ENCODE measurements at places on chromosomes 3 and 15. TPM values are rescaled to one million over a fixed set of nuclear protein-coding genes. Genes with fewer than 3 reads are reported as not detected.

The PAQR9 gene
- total RNA-seq: not detected

- H3K4me1 ChIP-seq: no peaks in the 10 kb centered on the region
- no peaks in the 10 kb centered on the region for H3K27me3 ChIP-seq
- no peaks in the 10 kb centered on the region for H3K36me3 ChIP-seq
- H3K27ac ChIP-seq: no peak overlapping the region
These were observed 684.0 kb downstream of the ZBBX start for GRCh38 chr3:166696103-166696502.

The CYP19A1 gene
- total RNA-seq: 1.2 TPM

The TM4SF1 gene
- total RNA-seq: 116 TPM

DNA sequence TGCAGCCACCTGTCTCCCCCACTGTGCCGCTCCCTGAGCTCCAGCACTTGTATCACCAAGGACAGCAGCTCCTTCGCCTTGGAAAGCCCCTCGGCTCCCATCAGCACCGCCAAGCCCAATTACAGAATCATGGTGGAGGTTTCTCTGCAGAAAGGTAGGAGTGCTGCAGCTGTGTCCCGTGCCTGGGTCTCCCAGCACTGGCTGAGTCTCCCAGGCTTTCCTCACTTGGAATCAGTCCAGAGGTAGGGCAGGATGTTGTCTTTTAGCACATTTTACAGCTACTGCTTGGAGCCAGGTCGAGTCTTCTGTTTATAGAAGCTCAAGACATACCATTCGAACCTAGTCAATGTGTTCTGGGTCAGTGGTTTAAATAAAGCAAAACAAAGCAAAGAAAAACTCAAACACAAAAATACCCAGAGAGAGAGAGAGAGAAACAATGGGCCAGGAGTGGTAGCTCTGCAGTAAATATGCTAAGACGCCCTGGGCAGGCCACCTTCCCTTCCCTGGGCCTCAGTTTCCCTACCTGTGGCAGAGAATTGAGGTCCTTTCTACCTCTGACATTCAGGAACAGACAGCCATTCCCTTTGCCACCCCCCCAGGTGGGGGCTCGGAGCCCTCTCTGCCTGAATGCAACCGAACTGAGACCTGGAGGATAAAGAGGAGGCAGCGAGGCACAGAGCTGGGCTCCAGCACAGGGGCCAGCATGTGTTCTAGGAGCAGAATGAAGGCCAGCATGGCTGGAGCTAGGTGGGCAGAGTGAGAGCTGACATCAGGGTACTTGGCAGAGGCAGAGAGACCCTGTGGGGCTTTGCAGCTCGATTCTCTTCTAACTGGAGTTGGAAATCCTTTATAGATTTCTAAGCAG lies 44.1 kb downstream of the STARD5 start:
- no peaks in the 10 kb centered on the region for H3K27me3 ChIP-seq
- no peaks in the 10 kb centered on the region for H3K36me3 ChIP-seq
- no peak overlapping the region for H3K4me3 ChIP-seq

- H3K27me3 ChIP-seq: no peaks in the 10 kb centered on the region
- no peak for DNase-seq
- H3K27ac ChIP-seq: no peak overlapping the region
- H3K4me1 ChIP-seq: peaks cover 52% of the 10 kb centered on the region
- H3K36me3 ChIP-seq: no peaks in the 10 kb centered on the region
- H3K4me3 ChIP-seq: no peak overlapping the region
These were observed 513.7 kb downstream of the FOXP1 start for GRCh38 chr3:71069797-71070196.
